ENCODE measurements at places on chromosomes 2 and 18.

DNA sequence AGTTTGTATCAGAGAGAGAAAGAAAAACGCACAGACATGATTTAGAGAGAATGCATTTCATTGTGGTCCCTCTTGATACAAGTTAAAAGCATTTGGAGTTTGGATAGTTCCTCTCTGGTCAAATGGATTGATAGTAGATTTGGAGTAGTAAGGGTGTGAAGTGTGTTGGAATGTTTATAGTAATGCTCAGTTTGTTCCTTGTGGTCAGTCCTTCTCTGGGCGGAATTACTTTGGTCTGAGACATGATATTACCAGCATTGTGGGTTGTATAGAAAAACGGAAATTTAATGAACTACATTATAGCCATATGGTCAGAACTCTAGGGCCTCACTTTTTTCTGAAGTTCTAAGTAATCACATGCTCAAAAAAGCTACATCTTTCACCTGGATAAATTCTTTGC lies 178.9 kb downstream of the AGAP1 start:
- DNase-seq, result peak; percentile 27

DNA sequence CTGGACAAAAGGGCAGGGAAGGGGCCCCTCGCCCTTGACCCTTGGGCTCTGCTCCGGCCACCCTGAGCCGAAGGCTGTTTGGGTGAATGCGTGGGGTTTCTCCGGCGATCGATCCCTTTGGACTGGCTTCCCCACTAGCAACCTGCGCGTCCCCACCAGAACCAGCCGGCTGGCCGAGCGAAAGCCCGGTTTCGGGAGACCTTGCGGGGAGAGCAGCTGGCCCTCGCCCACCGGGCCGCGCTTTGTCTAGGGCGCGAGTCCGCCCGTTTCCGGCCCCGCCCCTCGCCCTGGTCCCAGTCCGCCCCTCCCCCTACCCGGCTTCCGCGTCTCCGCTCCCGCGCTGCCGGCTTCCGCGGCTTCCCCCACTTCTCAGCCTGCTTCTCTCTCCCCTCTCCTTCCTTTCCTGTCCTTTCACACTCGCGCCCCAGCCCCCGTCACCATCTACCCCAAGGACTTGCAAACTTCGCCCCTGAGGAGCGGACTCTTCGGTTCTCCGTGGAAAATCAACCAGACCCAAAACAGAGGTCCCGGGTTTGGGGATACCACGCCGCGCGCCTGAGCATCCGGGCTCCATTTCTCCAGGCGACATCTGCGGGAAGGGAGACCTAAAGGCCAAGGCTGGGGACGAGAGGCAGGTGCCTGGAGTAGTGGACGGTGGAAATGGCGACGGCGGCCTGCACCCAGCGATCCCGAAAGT lies 48.0 kb upstream of the ATP6V1B1 start:
- no peak for DNase-seq

DNA sequence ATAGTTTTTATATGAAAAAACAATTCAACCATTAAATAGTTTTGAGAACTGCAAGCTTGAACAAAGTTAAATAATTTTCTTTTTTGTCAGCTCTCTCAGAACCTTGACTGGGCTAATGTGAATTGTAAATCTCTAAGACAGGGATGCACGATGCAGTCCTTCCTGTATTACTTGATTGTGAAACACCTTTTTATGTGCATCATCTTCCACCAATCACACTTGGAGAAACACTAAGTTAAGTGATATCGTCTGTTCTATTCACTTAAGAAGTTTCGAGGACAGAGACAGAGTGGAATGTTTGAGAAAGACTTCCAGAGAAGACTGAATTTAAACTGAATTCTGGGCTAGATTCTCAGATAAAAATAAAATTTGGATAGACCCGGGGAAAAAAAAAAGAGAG lies 238.2 kb downstream of the MREG start:
- DNase-seq, result no peak

DNA sequence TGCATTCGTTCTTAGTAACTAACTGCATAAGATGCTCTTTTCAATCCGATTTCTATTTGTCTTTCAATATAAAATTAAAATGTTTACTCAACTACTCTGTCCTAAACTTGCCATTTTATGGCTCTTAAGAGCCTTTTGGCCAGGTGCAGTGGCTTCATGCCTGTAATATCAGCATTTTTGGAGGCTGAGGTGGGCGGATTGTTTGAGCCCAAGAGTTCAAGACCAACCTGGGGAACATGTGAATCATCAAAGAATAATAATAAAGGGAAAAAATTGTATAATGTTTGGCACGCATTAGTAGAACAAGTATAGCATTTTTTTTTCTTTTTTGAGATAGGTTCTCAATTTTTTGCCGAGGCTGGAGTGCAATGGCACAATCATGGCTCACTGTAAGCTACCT lies 92.5 kb downstream of the C2orf74 start:
- DNase-seq, result no peak

DNA sequence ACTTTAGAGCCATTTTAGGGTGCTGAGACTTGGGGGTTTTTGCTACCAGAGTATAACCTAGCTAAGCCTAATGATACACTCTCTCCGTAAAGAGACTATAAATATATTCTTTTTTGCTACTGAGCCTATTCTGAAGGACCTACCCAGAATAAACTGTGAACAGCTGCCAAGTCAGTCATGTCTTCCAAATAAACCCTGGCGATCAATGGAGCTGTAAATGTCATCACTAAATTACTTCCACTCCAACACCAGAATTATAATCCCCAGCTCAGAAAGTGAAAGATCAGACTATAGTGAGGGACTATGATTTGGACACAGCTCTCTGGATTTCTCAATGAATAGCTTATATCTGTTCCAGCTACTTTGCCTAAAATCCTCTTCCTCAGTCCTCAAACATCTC lies 178.9 kb downstream of the METTL4 start:
- DNase-seq, result no peak

DNA sequence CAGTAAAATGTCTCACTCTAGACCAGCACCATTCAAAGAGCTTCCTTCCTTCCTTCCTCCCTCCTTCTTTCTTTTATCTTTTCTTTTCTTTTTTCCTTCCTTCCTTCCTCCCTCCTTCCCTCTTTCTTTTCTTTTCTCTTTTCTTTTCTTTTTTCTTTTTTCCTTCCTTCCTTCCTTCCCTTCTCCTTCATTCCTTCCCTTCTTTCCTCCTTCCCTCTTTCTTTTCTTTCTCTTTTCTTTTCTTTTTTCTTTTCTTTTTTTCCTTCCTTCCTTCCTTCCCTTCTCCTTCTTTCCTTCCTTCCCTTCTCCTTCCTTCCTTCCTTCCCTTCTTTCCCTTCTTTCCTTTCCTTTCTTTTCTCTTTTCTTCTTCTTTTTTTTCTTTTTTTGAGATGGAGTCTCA lies 985.1 kb downstream of the DSC3 start:
- DNase-seq, result no peak

DNA sequence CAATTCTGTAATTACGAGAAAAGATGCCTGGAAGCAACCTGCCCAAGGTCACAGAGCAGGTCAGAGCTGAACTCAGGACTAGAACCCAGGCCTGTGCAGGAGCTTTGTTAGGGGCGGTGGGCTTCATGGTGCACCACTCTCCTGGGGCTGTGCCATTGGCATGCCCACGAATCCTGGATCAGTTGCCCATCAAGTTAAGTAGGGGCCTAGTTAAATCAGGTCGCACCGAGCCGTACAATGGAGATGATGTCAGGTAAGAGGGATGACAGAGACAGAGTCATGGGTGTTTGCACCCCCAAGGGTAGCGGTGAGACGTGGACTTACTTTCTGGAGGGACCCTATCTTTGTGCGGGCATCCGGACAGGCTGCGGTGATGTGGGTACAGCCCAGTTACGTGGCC lies 172.6 kb upstream of the PXDN start:
- DNase-seq, result no peak

GRCh38 chr2:227252831-227253230 lies 72.2 kb upstream of the MFF start:
- DNase-seq, result no peak

DNA sequence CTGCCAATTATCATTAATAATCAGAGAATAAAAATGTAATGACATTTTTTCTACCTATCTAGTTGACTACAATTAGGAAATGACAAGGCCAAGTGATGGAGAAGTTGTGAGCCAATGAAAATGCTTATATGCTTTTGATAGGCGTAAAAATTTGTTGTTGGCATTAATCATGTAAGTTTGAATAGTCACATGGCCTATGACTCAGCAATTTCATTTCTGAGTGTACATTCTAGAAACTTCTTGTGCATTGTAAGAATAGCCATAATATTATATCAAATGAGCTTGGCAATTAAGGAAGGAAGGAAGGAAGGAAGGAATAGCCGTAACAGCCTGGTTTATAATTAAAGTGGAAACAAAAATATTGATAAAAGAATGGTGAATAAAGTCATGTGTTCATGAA lies 179.9 kb downstream of the PTH2R start:
- no peak for DNase-seq

GRCh38 chr18:11504962-11505361 lies 104.4 kb upstream of the SLC35G4 start:
- DNase-seq, result no peak

- no peak for DNase-seq
Observed at GRCh38 chr2:153622285-153622684, 143.7 kb upstream of the RPRM start.

DNA sequence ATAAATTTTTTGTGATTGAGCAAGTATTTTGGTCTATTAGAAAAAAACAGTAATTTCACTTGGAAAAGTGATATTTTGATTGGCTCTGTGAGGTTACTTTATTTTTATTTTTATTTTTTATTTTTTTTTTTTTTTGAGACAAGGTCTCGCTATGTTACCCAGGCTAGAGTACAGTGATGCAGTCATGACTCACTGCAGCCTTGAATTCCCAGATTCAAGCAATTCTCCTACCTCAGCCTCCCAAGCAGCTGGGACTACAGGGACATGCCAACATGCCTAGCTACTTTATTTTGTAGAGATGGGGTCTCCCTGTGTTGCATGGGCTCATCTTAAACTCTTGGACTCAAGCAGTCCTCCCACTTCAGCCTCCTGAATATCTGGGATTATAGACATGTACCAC lies 60.9 kb upstream of the MGAT5 start:
- peak; percentile 90 for DNase-seq

- DNase-seq, result peak; percentile 95
Observed at GRCh38 chr2:127193967-127194280, 26.2 kb downstream of the CYP27C1 start.

GRCh38 chr2:139080244-139080643 lies 300.1 kb upstream of the NXPH2 start:
- DNase-seq, result no peak

- DNase-seq, result no peak
Observed at GRCh38 chr2:234650911-234651310, 154.0 kb upstream of the ARL4C start.

- DNase-seq, result no peak
Observed at GRCh38 chr2:225065882-225066281, 23.6 kb upstream of the DOCK10 start.

GRCh38 chr2:48110492-48110891 lies 204.2 kb upstream of the FBXO11 start:
- no peak for DNase-seq

DNA sequence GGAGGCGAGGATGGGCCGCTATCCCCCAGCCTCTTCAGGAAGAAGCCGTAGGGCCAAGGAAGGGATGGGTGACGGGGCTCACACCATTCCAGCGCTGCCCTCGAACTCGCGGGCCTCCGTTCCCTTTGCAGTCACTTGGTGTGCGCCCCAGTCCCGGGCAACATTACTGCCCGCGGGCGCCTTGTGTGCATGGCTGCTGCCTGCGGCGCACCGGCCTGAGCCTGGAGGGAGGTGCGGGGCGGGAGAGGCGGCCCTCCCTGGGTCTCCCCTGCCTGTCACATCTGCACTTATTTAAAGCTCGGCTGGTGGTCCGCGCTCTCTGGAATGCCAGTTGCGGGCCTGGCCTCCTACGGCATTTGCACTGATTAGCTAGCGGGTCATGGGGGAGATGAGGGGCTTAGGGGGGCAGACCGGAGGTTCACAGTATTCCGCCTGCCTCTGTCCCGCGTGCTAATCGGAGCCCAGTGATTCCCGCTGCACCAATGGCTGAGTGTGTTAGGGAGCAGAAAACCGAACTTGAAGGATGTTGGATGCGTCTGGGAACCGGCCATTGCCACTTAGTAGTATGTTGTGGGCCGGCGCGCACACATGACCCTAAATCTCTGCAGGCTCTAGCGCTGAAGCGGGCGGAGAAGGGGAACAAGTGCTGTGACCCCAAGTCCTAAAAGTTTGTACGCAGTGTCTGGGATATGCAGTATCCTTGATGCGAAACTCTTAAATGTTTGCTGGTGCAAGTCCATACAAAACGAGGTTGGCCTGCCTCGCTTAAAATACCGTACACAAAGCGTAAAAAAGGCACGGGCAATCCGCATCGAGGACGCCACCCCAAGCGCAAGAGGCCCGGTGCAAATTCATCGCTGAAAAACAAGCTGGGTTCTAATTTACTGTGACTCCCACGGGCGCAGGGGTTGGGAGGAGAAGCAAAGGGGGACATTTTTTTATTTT lies 161.2 kb upstream of the SIX2 start:
- DNase-seq, result peak; percentile 34

DNA sequence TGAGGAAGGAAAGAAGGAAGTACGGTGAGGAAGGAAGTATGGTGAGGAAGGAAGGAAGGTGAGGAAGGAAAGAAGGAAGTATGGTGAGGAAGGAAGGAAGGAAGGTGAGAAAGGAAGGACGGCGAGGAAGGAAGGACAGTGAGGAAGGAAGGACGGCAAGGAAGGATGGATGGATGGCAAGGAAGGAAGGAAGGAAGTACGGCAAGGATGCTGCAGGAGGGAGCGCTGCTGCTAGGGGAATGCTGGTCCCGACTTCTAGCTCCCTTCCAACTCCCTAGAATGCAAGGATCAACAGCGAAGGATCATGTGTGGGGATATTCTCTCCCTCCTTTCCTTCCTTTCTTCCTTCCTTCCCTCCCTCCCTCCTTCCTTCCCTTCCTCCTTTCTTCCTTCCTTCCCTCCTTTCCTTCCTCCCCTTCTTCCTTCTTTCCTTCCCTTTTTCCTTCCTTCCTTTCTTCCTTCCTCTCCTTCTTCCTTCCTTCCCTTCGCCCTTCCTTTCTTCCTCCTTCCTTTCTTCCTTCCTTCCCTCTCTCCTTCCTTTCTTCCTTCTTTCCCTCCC lies 42.3 kb upstream of the SLC66A3 start:
- DNase-seq, result no peak

GRCh38 chr2:190129421-190130199 lies 67.1 kb upstream of the MSTN start:
- no peak for DNase-seq

DNA sequence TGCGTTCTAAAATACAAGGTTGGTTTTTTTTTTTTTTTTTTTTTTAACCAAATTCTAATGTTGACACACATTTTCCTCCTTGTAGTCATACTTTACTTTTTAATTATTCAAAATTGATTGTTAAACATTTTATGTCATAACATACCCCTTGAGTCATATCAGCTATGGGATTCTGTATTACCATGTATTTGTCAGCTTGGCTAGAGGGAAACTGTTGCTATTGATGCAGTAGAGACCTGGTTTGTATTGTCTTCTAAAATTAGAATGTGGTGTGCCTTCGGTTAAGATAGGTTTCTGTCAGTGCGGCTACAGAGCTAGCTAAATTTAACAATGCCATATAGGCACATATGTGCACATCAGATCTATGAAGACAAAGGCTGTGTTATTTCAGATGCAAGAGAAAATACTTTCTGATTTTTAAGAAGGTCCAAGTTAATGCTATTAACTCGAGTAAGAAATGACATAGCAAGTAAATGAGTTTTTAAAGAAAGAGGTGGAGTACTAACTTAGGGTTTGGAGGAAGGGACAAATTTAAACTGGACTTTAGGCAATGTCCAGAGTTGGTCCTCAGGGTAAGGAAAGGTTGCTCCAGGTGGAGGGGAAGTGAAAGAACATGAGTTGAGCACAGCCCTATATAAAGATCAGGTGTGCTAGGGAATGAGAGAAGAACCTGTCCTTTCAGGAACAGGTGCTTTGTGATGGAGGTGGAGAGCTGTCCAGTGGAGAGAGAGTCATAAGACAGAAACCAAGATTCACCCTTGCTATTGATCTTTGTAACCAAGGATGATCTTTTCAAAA lies 152.3 kb downstream of the PRPF40A start:
- DNase-seq, result no peak

Measured in fibroblast of skin of scalp (primary cell).